Activated CD4-positive, alpha-beta T cell treated with anti-CD3 and anti-CD28 coated beads, Interleukin-2, amount 10 ng/mL, durations not matched to agents 7 days and 5 days (primary cell): ENCODE measurements at places on chromosomes 1 and 21.
A peak's percentile ranks its signal among the peaks of the same experiment; 100 is the strongest.

GRCh38 chr1:41053316-41053715, 31.8 kb upstream of the SLFNL1 start:
- DNase-seq = no peak

DNA sequence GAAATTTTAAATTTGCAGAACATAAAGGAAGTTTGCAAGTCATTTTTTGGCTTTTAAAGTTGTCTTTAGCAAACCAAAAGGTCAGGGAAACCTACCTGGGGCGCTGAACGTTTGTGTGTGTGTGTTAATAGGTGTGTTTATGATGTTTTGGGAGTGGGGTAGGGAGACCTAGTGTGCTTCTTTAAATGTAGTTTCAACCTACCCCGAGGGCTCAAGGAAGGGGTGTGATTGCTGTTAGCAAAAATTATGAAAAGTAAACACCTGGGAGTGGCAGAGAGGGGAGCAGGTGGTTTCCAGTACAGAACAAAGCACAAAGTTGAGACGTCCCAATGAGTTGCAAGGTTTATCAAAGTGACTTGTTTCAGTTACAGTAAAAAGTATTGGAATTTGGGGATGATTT, 58.7 kb upstream of the WDR26 start:
- no peak for DNase-seq

DNA sequence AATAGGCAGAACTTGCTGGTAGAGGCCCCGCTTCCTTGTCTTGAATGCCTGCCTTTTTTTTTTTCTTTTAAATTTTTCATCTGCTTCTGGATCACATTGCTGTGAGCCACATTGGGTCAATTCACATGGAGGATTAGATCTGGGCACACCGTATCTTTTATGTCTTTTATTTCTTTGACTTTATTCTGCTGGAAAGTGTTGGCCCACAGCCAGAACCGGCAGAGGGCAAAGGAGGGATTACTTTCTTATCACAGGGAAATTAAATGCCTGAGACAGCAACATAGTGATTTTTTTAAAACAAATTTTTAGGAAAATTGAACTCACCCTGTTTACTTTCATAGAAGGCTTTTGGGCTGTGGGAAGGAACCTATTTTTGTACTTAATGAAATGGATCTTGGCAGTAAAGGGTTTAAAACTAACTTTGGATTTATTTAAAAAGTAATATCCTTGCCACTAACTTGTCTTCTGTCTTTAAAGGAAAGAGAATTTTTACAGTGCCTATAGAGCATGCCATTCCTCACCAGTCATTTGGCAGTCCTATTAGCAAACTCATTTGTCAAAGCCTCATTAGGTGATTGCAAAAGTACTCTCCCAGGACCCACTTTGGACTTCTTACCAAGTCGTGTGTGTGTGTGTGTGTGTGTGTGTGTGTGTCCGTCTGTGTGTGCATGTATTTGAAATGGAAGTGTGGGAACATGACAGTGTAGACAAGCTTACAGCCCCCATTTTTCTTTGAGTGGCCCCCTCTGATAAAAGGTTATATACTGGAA, 68.4 kb downstream of the ST6GALNAC3 start:
- no peak for DNase-seq

DNA sequence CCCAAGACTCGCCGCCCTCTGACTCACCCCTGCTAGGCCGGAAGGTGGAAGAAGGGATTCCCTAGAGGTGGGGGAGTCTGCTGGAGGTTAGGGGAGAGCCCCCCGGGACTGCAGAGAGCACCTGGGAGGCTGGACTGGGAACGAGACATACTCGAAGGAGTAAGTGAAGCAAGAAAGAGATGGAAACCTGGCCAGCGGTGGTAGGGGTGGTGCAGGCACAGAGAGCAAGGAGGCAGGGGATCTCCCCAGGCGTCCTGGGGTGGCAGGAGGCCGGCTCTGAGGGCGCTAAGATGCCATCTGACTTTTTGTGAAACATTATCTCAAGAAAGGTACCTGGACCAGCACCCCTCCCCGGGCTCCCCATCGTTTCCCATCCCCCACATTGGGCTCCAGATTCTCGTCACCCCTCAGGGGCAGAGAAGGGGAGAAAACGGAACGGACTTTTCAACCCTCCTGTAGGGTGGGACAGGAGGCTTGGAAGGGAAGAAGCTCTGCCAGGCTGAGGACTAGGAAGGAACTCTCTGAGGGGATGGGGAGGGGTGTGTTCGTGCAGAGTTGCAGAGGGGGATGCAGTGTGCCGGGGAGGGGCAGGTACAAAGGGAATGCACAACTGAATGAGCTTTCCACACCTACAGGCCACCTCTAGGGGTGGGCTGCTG, 708 bp downstream of the CHRNB2 start:
- no peak for DNase-seq

DNA sequence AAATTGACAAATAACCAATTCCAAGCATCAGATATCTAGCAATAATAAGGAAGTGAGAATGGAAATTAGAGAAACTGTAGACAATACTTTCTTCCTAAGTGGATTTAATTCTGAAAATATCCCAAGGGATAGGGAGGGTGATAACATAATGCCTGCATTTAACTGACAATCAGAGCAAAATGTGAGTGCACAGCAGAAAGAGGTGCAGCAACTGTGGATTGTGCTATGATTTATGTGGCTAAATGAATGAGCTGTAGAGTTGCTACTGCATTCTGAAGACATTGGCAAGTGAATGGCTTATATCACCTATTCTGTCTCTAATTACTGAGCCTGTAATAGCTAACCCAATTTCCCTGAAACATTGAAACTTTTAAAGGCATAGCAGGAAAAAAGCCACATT, 39.0 kb downstream of the OLFM3 start:
- no peak for DNase-seq

DNA sequence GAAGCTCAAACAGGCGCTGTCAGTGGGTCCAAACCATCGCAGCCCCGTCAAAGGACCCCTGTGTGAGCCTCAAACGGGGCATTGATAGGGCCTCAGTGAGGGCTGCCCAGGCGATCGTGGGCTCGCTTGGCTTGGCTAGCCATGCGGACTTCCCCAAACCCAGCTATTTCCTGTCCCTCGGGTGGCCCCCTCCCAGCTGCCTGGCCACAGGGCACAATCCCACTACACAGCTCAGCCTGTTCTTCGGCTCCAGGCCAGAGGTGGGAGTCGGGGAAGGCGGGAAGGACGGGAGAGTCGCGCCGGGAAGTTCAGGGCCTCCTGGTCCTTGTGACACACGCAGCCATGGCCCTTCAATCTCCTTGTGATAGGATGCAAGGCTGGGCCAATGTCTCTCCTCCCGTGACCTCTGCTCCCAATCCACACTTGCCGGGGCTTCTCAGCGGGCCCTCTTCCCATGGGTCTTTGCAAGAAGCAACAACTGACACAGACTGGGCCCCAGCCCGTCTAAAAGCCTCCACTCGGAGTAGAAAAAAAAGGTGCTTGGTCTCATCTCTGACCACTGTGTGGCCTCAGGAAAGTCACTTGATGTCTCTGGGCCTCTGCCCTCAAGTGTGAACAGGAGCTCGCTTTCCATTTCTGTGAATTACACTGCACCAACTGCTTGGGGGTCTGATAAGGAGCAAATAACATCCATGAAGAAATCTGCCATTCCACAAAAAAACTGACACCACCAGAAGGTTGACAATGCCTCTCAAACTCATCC, 7.1 kb upstream of the MATN1 start:
- DNase-seq = no peak

DNA sequence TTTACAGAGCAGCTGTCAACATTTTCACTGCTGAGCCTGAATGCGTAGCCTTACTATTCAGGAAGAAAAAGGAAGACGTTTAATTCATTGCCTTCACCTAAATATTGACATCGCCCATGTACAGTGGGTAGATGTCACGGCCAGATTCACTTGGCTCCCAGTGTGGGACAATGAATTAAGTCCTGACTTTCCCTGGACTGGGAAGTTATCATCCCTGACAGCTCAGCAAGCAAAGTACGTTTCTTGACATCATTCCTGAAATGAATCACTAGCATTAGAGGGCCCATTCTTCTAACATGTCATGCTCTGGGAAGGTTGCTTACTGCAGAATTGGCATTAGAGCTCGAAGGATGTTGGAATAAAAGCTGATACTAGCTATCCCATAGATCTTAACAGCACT, 37.8 kb downstream of the LRRC53 start:
- no peak for DNase-seq

DNA sequence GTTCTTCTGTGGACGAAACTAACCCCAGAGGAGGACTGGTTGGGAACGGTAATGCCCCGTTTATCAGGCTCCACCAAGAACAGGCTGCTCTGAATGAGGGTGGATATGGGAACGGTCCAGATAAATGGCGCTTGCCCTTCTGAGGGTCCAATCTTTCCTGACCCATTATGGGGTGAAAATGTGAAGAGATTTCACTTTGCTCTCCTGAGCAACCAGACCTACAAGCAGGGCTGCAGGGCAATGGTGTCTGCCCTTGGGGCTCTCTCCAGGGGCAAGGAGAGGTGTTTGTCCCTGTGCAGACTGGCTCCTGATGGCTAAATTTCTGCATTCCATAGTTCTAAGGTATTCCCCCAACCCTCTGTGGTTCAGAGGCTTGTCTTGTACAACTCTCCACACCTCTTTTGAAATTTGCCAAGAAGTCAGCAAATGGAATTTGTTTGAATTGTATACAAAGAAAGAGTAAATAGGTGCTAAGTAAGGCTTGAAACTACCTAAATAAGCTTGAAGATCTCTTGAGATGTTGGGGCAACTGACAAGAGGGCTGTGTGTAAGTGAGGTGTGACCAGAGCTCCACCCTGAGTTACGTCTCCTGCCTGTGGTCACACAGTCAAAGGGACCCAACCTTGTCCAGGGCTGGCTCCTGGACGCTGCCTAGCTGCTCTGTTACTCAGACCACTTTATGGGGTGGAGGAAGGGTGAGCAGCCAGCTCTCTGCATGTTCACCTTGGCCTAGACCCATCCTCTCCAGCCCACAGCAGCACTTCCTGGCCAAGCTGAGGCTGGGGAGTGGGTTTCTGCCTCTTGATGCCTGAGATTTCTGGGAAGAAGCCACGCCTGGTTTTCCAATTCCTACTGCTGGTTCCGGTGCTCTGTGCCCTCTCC, 24.8 kb downstream of the SLC2A1 start:
- no peak for DNase-seq

DNA sequence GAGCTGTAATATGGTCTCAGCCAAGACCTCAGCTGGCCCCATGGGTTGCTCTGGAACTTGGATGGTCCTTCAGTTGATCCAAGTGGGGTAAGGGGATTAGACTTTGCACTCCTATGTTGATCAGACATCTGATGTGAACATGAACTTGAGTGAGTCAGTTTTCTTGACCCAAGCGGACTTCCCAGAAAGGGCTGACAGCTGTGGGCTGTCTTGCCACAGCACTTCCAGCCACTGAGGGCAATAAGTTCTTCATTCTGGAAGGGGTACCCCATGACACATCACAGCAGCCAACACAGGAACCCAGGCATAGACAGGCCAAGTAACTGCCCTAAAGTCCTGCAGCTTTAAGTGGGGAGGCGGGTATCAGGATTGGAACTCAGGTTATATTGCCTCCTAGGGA, 93.9 kb upstream of the USP24 start:
- no peak for DNase-seq

- DNase-seq = no peak
Measured at GRCh38 chr1:22883406-22883805, 89.3 kb downstream of the LACTBL1 start.

DNA sequence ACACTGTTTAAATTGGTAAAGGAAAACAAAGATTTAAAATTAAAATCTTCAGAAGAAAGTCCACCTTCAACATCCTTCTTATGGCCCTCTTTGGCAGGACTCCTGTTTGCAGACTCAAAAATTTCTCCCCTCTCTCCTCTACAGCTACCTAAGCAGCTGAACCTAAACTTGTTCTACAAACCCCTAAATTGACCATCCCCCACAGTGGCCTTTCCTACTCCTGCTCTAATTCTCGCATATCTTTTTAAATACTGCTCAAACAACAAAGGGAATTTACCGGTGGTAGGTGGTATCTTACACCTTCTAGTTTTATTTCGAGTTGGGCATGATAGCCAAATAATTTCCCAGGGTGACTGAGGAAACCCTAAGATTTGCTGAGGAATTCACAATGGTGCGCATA, 53.5 kb upstream of the PDC start:
- DNase-seq = no peak

DNA sequence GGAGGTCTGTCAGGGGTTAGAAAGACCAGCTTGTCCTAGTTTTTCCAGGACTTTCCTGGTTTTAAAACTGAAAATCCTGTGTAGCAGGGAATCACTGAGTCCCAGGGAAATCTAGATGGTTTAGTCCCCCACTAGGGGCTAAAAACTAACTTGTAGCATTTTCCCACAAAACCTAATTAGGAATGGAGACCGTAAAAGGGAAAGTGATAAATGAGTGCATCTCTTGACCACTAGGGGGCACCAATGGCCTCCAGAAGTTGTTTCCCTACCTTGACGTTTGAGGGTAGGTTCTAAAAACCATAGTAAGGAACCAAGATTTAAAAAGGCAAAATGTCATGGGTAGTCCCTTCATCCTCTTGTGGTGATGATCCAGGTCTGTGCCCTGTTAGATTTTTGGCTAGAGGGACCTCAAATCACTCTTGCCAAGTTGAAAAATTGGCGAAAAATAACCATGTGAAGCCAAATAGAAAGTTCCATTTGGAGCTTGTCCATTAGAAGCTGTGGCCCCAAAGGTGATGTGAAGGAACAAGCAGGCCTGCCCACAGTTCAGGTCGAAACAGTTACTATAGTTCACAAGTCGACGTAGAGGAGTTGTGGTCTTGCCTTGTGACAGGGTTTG, 24.5 kb downstream of the CLIC6 start:
- peak; percentile 59 for DNase-seq

DNA sequence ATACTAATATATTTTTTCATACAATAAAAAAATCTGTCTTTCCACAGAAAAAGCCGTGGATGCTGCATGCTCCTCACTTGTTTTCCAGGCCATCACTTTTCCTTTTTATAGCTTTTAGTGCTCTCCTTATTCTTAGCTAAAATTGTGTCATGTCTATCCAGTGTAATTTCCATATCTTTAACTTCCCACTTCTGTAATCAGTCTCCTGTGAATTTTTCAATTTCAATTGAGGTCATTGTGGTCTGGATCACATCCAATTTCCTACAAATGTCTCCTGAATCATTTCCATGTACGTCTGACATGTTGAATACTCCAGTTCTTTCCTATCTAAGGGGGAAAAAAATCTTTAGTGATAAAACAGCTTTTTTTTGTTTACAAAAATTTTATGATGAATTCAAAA, 838.2 kb upstream of the B3GALT2 start:
- DNase-seq = no peak

DNA sequence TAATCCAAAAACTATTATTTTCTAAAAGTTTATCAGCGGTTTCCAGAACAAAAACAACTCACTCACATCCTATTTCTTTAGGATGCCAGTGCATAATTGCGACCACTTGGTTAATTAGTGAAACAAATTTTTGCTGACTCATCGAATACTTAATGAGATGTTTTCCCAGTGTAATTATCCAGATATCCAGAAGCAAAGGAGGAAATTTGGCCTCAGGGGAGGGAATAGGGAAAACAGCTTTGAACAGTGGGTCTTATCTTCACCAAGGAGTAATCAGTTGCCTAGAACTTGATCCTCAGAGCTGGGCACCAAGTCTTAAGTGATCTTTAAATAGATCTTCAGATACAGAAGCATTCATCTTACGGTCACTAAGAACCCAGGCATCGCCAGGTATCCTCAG, 24.3 kb downstream of the STYXL2 start:
- no peak for DNase-seq
